ENCODE measurements at places on chromosomes 1 and 21.

DNA sequence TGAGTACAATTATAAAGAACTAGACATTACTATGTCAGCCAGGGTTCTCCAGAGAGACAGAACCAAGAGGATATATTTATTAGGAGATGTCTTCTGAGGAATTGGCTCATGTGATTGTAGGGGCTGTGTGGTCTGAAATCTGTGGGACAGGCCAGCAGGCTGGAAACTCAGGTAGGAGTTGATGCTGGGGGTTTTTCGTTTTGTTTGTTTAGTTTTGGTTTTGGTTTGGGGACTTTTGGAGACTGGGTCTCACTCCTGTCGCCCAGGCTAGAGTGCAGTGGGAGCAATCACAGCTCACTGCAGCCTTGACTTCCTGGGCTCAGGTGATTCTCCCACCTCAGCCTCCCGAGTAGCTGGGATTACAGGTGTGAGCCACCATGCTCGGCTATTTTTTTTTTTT lies 132.9 kb upstream of the ERRFI1 start:
- DNase-seq, result no peak

GRCh38 chr1:103265551-103265950 lies 157.2 kb upstream of the COL11A1 start:
- DNase-seq, result no peak

- peak; percentile 72 for DNase-seq
Measured at GRCh38 chr1:12615865-12616708, 1.9 kb downstream of the DHRS3 start.

DNA sequence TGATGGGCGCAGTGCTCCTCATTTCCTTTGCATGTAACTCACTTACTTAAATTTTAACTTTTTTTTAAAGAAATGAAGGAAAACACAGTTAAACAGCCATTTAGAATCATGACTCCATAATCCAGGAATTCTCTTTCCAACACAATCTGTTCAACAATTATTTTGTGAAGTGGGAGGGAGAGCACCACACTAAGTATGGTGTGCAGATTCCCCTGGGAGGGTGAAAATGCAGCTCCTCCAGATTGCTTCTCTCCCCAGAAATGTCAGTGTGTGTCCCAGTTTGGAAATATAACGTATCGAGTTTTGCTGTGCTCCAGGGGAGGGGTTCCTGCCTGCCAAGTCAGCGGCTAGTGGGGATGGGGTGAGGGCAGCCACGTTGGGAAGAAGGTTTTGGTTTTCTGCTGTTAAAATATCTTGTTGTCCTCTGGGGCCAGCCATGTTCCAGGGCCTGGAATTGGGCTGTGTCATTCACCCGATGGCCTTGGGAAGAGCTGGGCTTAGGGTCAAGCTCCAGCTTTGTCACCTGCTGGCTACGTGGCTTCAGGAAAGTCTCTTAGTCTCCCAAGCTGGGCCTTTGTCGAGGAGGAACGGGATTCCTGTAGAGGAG lies 17.3 kb upstream of the DISP3 start:
- no peak for DNase-seq

- no peak for DNase-seq
Measured at GRCh38 chr1:23159963-23160877, 8.4 kb downstream of the LUZP1 start.

GRCh38 chr1:6420454-6421042 lies 829 bp upstream of the HES2 start:
- no peak for DNase-seq

DNA sequence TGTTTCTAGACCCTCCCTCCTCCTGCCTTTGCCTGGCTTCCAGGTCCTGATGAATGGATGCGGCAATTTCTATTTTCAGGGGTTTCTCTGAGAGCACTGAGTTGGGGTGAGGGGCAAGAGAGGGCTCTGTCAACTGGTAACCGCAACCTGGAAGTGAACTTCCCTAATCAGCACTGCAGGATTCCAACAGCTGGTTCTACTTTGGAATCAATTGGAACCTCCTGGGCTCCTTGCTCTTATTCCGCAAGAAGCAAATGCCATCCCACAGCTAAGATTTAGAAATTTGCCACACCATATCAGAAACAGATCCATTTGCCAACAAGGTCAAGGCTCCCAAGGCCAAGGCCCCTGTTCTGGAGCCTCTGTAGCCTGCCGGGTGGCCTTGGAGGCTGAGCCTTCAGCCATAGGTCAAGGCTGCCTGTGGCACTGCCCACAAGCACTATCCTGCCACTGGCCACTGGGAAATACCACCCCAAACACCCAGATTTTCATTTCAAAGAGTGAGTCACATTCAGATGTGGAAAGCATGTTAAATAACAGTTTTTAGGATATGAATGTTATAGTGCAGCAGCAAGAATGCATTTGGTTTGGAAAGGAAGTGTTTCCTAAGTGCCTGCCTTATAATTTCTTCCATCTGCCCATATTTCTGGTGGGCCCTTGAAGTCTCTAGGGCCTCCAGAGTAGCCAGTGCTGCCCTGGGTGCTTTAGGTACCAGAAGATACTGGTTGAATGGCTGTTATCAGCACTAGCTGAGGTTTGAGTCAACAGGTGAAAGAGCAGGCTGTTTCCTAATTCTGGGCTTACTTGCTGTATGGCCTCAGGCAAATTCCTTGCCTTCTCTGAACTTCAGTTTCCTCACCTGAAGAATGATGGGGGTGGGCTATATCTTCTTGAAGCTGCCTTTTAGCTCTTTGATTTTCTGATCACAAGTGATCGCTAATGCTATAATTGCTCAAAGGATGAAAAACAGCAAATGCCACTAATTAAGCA lies 56.3 kb upstream of the JUN start:
- DNase-seq, result no peak

GRCh38 chr21:45177039-45177438 lies 102.7 kb downstream of the ADARB1 start:
- DNase-seq, result no peak

- DNase-seq, result no peak
Measured at GRCh38 chr1:101264697-101265096, 27.9 kb downstream of the S1PR1 start.

DNA sequence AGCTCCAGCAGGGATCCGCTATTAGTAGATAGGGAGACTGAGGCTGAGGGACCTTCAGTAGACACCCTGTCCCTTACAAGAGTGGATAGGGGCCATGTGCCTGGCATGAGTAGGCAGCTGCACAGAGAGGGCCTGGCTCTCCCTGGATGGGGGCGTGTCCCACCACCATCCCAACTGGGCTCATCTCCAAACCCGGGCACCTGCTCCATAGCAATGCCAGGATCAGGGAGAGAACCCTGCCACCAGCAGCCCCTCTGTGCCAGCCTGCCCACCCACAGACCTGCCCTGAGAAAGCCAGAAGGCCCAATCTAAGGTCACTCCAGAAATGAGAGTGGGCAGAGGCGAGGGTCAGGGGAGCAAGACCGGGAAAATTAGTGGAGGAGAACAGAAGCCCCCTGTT lies 121.3 kb downstream of the GRIK3 start:
- no peak for DNase-seq

GRCh38 chr1:67393240-67393639 lies 37.0 kb downstream of the SERBP1 start:
- DNase-seq, result no peak

- DNase-seq, result no peak
Measured at GRCh38 chr1:119363162-119363561, 5.4 kb upstream of the HAO2 start.

DNA sequence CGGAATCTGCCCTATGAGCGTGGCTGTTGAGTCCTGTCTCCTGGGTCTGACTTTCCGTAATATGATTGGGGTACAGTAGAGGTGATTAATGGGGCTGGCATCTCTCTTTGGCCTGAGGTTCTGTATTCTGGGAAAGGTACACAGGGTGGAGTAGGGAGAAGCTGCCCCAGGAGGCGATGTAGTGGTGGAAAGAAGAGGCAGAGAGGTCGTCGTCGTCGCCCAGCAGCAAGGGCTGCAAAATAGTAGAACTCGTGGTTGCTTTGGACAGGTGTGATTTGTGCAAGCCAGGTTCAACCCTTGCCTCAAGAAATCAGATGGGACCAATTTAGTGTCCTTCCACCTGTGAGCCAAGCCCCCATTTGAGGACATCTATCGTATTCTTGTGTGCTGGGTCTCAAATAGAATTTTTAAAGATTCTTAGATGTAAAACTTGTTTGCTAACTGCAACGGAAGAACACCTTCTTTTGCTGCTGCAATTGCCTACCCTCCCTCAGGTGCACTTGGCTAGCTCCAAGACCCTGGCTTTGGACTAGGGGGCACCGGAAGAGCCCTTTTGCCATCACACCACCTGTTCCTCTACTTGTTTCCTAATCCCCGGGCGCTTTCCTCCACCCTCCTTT lies 1.3 kb upstream of the HMGN2 start:
- no peak for DNase-seq

DNA sequence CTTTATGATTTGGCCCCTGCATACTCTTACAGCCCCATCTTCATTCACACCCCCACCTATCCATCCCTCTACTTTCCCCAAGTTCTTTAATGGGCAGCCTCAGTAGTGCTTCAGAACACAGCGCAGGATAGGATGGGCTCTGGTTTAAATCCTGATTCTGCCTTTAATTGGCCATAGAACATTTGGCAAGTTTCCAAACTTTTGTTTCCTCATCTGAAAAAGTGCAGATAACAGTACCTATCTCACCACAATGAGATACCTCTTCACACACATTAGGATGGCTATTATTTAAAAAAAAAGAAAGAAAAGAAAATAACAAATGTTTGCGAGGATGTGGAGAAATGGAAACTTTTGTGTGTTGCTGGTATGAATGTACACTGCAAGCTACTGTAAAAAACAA lies 142.5 kb upstream of the VANGL1 start:
- no peak for DNase-seq

- DNase-seq, result no peak
Measured at GRCh38 chr21:29267666-29268065, 31.1 kb upstream of the BACH1 start.

DNA sequence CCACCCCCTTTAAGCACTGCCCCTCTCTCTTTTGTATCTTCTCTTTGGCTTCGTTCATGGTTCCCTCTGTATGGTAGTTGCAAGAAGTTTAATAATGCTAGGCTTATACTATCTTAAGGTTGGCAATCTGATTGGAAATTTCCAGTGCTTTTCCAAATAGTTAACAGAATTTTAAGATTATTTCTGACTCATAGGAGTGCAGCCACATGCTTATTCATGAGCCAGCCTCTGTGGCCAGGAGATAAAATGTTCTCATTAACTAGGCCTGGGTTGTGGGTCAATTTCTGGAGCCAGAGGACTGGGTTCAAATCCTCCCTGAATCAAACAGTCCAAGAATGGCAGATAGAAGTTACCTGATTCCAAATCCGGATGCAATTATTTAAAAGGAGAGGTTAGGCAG lies 103.1 kb downstream of the ATP6V1G3 start:
- DNase-seq, result no peak

- DNase-seq, result no peak
Measured at GRCh38 chr1:174990382-174990999, 9.3 kb upstream of the CACYBP start.

GRCh38 chr1:31937300-31938183 lies 626 bp downstream of the PTP4A2 start:
- peak; percentile 83 for DNase-seq

DNA sequence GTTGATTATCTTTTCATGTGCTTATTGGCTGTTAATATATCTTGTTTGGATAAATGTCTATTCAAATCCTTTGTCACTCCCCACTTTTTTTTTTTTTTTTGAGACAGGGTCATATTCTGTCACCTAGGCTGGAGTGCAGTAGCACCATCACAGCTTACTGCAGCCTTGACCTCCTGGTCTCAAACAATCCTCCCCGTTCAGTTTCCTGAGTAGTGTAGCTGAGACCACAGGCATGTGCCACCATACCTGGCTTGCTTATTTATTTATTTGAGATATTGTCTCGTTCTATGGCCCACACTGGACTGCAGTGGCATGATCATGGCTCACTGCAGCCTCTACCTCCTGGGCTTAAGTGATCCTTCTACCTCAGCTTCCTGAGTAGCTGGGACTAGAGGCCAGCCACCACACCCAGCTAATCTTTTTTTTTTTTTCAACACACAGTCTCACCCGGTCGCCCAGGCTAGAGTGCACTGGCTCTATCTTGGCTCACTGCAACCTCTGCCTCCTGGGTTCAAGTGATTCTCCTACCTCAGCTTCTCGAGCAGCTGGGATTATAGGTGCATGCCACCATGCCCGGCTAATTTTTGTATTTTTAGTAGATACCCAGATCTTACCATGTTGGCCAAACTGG lies 13.9 kb upstream of the MYCL start:
- DNase-seq, result no peak

GRCh38 chr21:41460578-41461527 lies 34.8 kb downstream of the MX1 start:
- peak; percentile 87 for DNase-seq

GRCh38 chr1:150813028-150813707 lies 5.1 kb upstream of the CTSK start:
- DNase-seq, result peak; percentile 52

DNA sequence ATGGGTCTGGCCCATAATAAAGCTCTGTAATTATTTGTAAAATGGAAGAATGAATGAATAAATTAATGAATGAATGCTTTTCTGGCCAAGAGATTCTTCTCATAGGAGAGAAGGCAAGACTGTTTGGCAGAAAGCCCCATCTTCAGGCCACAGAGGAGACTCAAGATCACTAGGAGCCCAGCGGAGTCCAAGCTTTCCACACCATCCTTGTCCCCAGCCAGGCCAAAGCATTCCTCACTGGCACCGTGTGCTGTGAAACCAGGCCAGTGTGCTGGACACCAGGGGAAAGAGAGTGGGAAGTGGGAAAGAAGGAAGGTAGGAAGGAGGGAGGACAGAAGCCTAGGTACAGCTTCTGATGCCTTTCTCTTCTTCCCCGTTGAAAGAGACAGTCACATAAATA lies 86.4 kb downstream of the PLXNA2 start:
- DNase-seq, result peak; percentile 23

GRCh38 chr1:113946678-113947387 lies 17.7 kb downstream of the HIPK1 start:
- no peak for DNase-seq

- DNase-seq, result no peak
Measured at GRCh38 chr1:238248356-238248755, 357.6 kb upstream of the ZP4 start.

DNA sequence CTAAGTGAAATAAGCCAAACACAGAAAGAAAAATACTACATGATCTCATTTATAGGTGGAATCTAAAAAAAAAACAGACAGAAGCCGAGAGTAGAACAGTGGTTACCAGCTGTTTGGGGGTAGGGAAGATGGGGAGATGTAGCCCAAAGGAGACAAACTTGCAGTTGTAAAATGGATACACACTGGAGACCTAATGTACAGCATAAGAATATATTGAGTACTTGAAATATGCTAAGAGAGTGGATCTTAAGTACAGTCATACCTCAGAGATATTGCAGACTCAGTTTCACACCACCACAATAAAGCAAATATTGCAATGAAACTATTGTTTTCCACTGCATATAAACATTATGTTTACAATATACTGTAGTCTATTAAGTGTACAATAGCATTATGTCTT lies 316.7 kb downstream of the LRRC40 start:
- no peak for DNase-seq
